GM23248 (cell line): ENCODE measurements at places on chromosomes 6 and 20. TPM values are rescaled to one million over a fixed set of nuclear protein-coding genes. Genes with fewer than 3 reads are reported as not detected.

The SRSF12 gene
- 0.59 and 0.60 TPM in 2 replicates for polyA plus RNA-seq

The CRISP3 gene
- not detected in 2 replicates for polyA plus RNA-seq

The C6orf15 gene
- not detected in 2 replicates for polyA plus RNA-seq

The ULBP3 gene
- polyA plus RNA-seq, result 3.7 and 4.4 TPM in 2 replicates

The HCRTR2 gene
- polyA plus RNA-seq, result not detected in 2 replicates

The METTL24 gene
- not detected in 2 replicates for polyA plus RNA-seq

The EPHA7 gene
- not detected in 2 replicates for polyA plus RNA-seq

DNA sequence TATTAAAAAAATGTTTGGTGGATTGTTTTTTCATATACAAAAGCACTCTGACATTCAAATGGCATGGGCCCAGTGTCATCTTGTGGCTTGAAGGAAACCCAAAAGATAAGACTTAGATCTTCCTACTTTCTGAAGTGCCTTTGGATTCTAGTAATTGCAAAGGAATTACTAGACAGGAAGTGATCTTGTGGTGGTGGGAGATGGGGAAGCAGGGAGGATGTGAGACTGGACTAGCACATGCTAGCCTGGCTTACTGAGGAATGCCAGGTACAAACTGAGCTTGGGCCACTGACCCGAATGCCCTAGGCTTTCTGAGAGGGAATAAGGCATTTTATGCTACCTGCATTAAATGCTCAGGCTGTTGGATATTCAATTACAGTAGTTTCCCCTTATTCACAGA lies 59.0 kb downstream of the AFG1L start:
- DNase-seq, result no peak

DNA sequence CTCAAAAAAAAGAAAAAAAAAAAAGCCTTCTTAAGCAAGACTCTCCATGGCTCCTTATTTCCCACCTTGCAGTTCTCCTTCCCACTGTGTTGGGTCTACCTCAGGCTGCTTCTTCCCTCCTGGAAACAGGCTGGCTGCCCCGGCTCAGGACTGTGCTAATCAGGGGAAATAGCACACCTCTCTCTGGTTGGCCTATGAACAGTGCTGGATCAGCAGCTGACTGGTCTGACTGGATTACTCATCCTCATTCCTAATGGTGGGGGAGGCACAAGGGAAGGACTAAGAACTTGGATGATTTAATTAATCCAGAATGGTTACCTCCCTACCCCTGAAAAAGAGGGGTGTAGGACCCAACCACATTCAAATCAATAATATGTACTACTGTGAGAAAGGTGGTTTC lies 3.9 kb upstream of the SRSF3 start:
- DNase-seq, result peak; percentile 87

DNA sequence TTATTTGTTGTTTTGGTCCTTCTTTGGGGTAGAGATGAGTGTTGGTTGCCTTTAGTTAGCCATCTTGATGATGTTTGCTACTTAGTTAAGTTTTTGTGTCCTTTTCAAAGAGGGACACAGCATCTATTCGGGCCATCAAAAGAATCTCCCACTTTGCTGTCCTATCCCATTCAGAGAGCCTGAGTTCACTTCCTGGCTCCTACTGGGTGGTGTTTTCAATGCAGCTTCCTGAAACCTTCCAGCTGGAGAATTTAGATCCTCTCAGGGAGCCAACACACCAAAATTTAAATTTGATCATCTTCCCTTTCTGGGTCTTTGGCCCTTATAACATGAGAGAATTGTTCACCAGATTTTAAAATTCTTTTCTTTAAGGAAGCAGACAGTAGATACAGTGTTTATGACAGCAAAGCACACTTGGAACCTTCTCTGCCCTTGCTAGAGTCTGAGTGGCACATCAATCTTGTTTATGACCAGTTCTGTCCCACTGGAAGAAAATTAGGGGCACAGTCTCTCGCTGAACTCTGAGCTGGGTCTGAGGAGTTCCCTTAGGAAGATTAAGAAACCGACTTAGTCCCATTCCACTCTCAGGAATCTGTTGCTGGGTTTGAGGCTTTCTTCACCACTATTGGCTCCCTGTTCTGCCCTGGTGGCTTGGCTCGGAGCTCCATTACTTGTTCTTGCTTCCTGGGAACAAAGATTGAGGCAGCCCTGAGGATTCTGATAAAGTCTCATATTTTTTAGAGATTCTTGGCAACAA lies 115.5 kb downstream of the CCDC170 start:
- no peak for DNase-seq

DNA sequence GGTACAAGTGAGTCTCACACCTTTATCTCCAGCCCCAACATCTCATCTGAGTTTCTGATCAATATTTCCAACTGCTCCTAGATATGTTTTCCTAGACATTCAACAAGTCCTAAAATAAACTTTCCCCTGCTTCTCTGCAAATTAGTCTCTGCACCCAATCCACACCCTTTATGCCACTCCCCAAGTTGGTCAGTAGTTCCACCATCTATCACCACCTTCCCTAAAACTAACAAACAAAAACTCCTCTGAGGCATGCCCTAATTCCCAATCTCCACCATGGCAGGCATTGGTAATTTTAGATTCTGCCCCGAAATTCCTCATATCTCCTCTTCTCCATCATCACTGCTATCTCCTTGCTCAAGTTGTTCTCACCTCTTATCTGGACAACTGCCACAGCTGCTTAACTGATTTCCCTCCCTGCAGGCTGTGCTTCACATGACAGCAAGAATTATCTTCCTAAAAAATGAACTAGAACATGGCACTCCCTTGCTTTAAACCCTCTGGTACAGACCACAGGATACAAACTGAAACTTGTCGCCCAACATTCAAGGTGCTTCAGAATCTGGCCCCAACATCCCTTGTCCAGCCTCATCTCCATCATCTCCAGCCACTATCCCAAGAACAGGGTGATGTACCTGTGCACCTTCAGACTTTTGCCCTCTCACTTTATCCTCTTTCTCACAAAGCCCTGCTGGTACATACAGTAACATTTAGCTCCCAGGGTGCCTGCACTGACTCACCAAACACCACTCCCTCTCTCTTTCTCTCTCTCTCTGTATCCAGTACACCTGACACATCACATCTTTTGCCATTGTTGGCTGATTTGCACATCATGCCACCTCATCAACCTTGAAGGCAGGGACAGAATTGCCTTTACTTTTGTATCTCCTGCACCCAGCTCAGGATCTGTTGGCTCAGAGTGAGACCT lies 55.5 kb downstream of the ZHX3 start:
- peak; percentile 39 for DNase-seq

- DNase-seq, result peak; percentile 55
Measured at GRCh38 chr20:13325033-13325432, 104.0 kb downstream of the ISM1 start.

DNA sequence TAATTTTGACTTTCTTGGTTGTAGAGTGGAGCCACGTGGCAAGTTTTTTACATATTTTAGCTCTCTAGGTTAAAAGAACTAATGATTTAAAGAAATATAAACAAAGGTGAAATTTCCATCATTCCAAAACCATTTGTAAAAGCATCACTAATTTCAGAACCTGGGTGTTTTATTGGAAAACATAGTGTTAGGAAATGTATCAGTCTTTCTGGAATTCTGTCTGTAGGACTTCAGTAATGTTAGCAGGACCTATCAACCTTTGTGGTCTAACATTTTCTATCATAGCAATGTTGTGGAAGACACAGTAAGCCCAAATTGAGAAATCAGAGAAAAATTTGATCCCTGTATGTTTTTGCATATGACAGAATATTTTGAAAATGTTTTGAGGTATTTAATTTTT lies 28.3 kb downstream of the L3MBTL3 start:
- peak; percentile 33 for DNase-seq

- DNase-seq, result no peak
Measured at GRCh38 chr6:106226676-106227075, 98.9 kb downstream of the ATG5 start.

GRCh38 chr6:56685102-56685733 lies 42.5 kb upstream of the DST start:
- no peak for DNase-seq

- DNase-seq, result no peak
Measured at GRCh38 chr6:123565529-123565928, 71.2 kb downstream of the TRDN start.

GRCh38 chr6:52403627-52404026 lies 16.5 kb upstream of the EFHC1 start:
- no peak for DNase-seq

DNA sequence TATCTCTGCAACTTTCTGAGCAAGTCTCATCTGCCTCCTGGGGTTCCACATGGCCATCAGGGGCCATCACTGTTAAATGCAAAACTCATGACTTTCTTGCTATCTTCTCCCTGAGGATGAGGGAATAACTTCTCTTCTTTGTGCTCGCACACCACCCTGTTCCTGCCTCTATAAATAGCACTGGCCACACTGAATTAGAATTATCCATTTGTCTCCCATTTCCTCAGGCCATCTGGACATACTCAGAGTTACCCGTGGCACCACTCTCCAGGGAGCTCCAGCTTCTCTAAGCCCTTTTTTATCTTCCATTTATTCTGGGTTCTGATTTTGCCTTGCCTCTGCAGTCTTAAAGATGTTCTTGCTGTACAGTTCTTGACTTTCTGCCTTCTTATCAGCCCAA lies 72.8 kb upstream of the ECI2 start:
- no peak for DNase-seq

DNA sequence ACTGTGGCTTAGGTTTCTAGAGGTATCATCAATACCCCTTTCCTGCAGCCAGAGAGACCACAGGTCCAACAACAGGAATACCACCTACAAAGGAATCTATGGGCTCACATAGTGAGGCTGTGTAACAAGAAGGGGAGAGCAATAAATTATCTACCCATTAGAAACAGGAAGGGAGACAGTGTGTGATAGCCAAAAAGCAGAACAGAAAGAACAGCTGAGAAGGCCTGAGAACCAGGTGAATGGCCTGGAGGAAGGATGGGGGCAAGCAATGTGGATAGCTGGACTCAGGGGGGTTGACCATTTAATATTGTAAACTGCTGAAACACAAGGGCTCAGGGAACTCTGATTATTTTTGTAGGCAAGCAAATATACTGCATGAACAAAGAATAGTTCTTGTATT lies 628.2 kb downstream of the COL12A1 start:
- no peak for DNase-seq

GRCh38 chr6:96235927-96236326 lies 220.2 kb downstream of the FUT9 start:
- DNase-seq, result no peak

GRCh38 chr6:79203753-79204253 lies 30.7 kb downstream of the HMGN3 start:
- no peak for DNase-seq

DNA sequence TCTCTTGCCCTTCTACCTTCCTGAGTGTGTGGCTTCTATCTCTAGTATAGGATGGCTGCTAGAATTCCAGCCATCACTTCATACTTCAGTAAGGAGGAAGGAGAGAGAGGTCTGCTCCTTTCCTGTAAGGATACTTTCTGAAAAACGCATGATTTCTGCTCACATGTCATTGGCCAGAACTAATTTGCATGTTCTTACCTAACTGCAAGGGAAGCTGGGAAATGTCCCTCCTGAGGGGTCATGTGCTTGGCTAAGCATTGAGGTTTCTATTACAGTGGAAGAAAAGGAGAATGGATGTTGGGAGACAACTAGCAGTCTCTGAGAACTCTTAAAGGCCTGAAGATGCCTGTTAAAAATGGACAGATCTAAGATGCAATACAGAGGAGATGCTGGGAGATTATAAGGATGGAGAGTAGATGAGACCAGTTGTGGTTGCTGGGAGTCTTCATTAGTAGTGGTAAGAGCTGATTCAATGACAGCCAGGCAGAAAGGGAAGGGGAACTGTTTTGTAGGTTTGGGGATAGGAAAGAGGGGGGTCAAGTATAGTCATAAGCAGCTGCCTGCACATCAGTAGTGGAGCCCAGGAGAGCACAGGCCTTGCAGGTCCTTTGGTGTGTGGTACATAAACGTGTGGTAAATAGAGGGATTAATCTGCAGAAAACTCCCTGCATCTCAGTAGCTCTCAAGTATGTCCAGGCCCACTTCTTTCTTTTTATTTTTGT lies 20.2 kb downstream of the CDS2 start:
- DNase-seq, result no peak

- no peak for DNase-seq
Measured at GRCh38 chr6:72083976-72084375, 197.6 kb downstream of the RIMS1 start.

DNA sequence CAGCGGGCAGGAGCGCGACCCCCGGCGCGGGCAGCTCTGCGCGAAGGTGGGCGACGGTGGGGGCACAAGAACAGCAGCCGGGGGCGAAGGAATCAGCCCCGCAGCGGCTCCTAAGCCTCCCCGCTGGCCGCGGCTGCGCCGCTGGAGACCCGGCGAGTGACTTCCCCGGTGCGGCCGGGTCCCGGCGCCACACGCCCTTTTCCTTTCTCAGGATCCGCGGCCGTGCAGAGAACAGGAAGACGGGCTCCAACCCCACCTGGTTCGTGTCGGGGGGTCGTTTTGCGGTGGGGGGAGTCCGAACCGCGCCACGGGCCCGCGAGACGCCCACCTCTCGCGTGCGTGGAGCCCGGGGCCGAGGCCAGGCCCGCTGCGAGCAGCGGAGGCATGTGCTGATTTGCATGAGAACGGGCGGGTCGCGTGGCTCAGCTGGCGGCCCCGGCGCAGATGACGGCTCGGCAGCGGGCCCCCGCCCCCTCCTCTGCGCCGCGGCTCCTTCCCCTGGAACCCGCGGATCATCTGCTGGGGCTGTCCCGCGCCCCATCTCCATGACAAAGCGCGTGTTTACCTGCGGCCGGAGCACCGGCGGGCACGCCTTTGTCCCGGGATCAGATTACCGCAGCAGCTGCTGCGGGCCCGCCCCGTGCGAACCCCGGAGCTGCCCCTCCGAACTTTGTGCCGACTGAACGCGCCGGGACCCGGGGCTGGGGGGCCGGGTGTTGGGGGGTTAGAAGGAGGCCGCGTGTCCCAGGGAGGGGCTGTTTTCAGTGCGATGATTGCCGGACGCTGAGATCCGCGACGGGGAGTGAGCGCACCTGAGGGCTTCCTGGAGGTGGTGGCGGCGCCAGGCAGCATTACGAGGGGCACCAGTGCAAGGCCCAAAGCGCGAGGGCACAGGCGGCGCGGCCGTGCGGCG lies 4.9 kb upstream of the DLL1 start:
- peak; percentile 59 for DNase-seq

DNA sequence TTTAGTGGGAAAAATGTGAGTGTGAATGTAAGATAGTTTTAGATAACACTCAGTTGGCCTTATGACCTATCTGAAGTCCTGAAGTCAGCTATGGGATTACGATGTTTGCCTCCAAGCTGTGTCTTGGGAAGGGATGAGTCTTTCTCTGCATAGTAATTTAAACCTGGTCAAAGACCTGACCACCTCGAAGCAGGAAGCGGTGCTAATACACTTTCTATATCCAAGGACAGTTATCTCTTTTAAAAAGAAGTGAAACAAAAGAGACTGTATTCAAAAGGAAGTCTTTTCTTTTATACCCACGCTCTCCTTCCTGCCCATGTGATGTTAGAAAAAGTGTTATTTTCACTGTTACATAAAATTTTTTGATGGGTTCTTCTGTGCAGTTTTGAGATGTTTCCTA lies 94.9 kb downstream of the JARID2 start:
- DNase-seq, result no peak

GRCh38 chr6:28580475-28580874 lies 54.8 kb downstream of the GPX5 start:
- DNase-seq, result peak; percentile 15
